ENCODE measurements at places on chromosomes 7 and 10.

- DNase-seq = no peak
These were observed 244.2 kb upstream of the PLXDC2 start for GRCh38 chr10:19572056-19572455.

DNA sequence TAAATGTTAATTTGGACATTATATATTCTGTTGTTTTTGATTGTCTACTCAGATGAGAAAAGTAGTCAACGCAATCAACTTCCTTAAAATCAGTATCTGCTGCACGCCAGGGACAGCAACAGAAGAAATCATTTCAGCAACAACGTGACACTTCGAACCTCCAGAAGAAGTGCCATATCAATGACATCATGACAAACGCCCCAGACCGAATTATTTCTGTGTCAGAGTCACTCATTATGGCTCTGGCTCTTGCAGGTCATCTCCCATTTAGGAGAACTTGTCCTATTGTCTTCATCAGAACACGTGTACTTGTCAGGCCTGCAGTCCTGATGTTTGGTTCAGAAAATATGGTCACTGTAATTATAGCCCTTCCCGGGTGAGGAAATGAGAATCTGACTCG lies 276.3 kb downstream of the ADARB2 start:
- peak; percentile 1 for DNase-seq

GRCh38 chr7:69652947-69653701 lies 54.8 kb downstream of the AUTS2 start:
- no peak for DNase-seq

- peak; percentile 82 for DNase-seq
These were observed 125.5 kb downstream of the CLEC2L start for GRCh38 chr7:139648941-139649425.

DNA sequence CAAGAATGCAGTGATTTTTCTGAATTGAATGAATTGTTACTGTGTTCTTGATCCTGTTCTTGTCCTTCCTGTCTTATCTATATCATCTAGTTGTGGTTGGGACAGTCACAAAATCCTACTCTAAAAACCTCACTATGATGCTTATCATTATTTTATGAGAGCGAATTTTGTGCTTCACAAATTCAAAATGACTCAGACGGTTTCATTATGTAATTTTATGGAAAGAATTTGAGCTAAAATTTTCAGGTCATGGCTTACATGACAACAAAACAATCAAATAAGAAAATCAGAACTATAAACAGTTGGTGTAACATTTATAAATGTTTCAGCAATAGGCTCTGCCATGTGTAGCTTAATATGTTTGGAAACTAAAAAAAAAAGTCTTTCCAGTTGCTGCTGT lies 6.9 kb downstream of the PRKAR2B start:
- no peak for DNase-seq

DNA sequence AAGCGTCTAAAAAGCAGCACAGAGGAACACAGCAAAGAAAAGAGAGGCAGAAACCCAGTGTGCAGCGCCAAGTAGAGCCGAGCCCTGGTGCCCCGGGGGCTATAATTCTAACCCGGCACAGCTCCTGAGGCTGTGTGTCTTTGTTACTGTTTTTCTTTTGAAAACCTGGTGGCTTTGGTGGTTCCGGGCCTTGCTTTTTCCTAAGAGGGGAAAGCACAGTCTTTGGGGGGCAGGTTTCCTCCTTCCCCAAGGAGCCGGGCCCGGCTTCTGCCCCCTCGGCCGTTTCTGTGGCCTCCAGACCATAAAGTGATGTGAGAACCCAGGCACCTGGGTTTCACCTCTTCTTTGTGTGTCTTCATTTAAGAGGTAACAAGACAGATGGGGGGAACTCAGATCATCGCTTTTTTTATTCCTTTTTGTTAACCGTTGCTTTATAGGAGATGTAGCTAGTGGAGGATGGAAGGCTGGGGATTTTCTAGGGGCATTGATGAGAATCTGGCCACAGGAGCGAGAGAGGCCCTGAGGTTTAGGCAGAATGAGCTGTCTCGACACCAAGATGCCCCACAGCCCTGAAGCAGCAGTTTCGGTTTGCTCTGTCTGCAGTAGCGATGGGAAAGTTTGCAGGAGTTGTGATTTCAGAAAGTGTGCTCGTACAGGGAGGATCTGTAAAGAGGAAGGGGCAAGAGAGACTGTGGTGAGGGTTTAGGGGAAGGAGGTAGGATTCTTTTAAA lies 367.8 kb upstream of the GALNT17 start:
- no peak for DNase-seq

- DNase-seq = peak; percentile 95
These were observed 12.7 kb downstream of the SCIN start for GRCh38 chr7:12583176-12583575.

DNA sequence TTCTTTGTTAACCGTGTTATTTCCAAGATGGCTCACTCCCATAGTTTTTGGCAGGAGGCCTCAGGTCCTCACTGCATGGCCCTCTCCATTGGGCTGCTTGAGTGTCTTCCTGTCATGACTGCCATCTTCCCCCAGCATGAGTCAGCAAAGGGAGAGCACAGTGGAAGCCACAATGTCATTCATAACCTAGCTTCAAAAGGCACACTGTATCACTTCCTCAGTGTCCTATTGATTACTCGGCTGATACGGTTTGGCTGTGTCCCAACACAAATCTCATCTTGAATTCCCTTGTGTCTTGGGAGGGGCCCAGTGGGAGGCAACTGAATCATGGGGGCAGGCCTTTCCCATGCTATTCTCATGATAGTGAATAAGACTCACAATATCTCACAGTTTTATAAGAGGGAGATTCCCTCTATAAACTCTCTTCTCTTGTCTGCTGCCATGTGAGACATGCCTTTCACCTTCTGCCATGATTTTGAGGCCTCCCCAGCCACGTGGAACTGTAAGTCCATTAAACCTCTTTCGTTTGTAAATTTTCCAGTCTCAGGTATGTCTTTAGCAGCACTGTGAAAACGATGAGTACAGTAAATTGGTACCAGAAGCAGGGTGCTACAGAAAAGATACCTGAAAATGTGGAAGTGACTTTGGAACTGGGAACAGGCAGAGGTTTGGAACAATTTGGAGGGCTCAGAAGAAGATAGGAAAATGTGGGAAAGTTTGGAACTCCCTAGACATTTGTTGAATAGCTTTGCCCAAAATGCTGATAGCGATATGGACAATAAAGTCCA lies 106.5 kb downstream of the PRLHR start:
- peak; percentile 8 for DNase-seq

DNA sequence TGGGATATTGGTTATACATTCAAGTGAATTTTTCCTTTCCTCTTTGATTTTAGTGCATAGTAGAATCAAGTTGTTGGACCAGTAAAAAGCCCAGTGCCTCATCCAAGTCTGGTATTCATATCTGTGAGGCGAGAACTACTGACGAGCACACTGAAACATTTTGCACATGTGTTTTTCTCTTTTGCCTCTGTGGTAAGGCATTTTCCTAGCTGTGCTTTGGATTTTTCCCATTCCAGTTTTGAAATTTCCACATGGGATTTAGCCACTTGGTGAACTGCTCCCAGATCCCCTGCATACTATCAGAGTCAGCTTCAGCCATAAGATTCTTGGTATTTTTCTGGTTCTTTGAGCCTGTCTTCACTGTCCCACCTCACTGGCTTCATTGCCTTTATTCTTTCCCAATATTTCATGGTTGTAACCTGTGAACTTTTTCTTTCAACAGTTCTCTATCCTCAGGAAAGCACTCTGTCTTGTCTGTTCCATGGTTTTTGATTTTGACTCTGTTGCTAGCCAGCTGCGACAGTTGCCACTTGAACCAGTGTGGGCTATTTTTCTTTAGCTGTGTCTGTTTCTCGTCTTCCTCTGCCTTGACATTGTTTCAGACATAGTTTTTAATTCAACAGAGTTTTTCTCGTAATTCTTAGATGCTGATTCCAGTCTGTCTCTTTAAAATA lies 239.0 kb downstream of the REEP3 start:
- DNase-seq = no peak

GRCh38 chr7:156979711-156980110 lies 30.2 kb downstream of the NOM1 start:
- DNase-seq = no peak

DNA sequence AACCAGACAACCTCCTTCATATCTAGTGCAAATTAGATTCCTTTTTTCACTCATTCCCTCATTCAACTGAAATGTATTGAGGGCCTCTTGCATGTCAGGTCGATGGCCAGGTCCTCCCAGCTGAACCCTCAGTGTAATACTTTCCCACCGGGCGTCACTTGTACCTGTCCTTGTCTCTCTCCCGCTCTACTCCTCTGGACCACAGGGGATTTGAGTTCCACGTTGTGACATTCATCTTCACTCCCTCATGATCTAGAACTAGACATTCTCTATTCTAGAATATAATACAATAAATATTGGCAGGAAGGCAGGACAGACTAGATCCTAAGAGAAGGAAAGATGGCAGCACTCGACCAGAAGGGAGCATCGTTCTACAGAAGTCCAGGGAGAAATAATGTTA lies 83.9 kb downstream of the WNT2 start:
- no peak for DNase-seq

GRCh38 chr10:104577163-104577562 lies 63.9 kb upstream of the SORCS3 start:
- no peak for DNase-seq

GRCh38 chr10:28668363-28669226 lies 8.7 kb upstream of the BAMBI start:
- peak; percentile 21 for DNase-seq

DNA sequence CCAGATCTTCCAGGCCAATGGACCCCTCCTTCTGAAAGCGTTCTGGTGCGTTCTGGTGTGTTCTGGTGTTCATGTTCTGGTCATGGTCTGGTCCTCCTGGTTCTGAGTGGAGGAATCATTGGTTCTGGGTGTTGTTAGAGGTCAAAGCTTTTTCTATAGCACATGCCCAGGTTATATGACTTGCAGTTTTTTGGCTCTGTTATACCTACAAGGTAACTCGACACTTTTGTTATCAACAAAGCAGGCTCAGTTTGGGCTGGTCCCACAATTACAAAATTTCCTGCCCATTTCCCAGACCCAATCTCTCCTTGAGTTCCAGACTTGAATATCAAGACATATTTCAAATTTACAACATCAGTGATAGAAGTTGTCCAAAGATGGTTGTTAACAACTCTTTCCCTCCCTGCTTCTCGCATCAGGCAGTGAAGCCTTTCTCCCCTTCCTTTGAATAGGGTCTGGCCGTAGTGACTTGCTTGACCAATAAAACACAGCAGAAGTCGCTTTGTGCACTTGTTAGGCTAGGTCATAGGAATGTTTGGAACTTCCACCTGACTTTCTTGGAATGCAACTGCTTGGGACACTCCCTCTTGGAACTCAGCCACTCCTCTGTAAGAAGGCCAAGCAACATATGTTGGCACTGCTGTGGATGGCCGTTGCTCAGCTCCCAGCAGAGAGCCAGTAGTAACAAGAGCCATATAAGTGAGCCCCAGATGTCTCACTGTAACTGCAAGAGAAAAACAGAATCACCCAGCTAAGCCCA lies 83.1 kb upstream of the STEAP1B start:
- DNase-seq = no peak

GRCh38 chr7:18671176-18671575 lies 175.6 kb downstream of the HDAC9 start:
- no peak for DNase-seq

DNA sequence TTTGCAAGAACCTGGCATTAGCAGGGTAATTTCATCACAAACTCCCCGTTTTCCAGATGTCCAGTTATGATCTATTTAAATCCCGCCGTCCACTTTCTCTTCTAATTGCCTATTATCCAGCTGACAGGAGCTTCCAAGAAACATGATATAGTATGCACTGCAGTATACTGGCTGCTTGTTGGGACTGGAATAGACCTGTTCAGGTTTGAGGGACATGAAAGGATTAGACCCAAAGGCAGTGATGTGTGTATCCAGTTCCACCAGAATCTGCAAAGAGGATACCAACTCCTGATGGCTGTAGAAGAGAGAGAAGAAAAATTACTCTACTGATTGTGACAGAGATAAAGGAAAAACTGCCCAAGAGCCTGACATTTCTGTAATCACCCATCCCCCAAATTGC lies 8.9 kb downstream of the MSS51 start:
- no peak for DNase-seq

DNA sequence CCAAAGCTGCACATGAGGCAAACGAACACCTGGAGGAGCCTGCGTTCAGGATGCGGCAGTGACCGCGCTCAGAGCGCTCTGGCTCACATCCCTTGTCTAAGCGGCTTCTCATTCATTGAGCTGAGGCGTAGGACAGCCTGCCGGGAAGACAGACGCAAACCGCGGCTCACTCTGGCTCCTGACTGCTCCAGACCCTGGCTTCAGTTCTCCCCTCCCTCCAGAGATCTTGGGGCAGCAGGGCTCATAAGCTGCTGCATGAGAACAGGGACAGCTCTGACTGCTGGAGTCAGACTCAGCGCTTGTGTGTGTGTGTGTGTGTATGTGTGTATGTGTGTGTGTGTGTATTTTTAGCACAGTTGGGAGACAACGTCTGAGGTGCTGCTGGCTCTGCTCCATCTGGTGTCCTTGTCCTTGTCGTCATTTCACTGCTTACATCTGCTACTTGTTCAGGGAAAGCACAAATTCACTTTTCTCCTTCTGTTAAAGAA lies 15.8 kb upstream of the LYZL2 start:
- no peak for DNase-seq

- no peak for DNase-seq
These were observed 5.1 kb downstream of the TBL2 start for GRCh38 chr7:73573276-73573675.

GRCh38 chr10:37992083-37992482 lies 15.6 kb upstream of the ZNF25 start:
- no peak for DNase-seq

DNA sequence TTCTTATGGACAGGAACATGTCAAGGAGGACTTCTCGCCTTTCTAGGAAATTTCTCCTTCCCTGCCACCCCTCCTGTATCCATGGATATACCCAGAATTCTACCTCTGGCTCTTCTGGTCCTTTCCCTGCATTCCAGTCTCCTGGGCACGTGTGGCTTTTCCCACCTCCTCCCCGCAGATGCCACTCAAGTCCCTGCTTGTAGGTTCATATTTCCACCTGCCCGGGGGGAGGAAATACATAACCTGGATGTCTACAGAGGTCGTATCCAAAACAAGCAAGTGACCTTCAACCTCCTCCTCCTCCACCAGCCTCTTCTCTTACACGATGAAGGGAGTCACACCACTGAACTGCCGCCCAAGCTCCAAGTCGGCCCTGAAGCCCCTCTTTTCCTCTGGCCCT lies 20.7 kb downstream of the FGFR2 start:
- DNase-seq = no peak

DNA sequence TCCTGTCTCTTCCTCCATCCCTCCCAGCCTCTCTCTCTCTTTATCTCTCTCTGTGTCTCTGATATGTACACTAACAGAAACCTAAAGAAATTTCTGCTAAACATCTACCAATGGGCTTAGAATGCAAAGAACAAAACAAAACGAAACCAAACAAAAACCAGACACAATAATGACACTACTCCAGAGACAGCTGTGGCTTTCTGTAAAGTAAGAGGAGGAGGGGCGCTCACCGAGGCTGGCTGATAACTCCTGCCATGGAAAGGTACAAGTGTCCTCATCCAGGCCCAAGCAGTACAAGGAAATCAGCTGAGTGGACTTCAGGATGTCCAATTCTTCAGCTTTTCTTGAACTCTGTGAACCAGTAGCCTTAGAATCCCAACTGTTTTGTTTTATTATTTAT lies 70.4 kb upstream of the FZD8 start:
- no peak for DNase-seq

Measured in suppressor macrophage treated with lipopolysaccharide for 4 hours (primary cell).